ENCODE measurements at places on chromosomes 13 and 19. TPM values are rescaled to one million over a fixed set of nuclear protein-coding genes. Genes with fewer than 3 reads are reported as not detected.

GRCh38 chr13:35157143-35157755 is 215.2 kb downstream of the NBEA start:
- no peak for DNase-seq

KLK15 gene
- total RNA-seq: not detected

DNA sequence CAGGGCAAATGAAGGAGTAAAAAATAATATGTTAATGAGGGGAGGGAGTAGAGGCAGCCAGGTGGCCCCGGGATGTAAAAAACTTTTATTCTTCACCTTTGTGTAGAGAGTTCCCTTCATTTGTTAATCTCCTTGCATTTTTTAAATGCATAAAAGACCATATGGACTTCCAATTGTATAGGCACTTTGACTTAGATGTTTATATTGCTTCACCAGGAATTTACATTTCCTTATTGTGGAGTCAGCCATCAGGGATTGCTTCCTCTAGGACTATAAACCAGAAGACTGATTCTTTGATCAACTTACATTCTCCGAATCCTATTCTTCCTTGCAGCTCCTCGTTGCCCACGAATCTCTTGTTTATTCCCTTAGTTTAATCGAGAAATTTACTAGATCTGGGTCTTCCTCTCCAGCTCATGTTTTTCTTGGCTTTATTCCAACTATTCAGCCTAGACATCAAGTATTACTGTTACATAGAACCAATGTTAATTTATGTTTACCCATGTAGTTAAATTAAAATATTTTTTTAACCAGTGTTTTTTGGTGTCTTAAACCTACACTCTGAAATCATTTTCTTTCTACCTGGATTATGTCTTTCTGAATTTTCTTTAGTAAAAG is 1187.0 kb upstream of the SLC10A2 start:
- no peak for DNase-seq

GRCh38 chr13:50712881-50713280 is 130.6 kb downstream of the DLEU7 start:
- no peak for DNase-seq

TMEM255B gene
- total RNA-seq: 7.1 TPM

- no peak for DNase-seq
Measured at GRCh38 chr19:13866463-13867046, 10.4 kb upstream of the NANOS3 start.

GRCh38 chr13:61029064-61029463 is 386.6 kb downstream of the PCDH20 start:
- DNase-seq: no peak

DNA sequence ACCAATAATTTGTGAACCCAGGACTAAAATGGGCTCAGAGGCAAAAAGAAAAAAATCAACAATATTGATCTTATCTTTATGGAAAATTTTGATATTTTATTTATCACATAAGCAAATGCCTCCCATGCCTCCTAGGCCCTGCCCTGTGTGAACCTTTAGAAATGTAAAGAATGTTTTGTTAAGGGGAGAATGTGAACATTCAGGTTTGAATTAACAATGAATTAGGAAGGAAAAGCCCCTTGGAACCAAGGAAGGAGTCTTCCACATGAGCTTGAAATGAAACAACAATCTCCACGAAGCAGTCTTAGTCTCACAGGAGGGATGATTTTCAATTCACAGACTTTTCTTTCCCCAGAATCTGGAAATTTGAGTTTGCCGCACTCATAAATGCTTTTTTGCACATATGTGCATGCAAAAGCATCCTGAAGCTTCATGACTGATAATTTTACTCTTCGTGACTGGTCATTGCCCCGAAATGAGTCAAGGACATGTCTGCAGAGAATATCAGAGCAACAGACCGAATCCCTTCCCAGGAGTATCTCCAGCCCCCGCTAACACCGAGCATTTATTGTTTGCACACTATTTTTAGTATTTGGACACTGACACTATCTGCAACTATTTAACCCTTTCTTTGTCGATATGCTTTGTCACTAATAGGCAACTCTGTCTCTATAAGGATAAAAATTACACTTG is 135.2 kb downstream of the DCT start:
- DNase-seq: no peak

DNA sequence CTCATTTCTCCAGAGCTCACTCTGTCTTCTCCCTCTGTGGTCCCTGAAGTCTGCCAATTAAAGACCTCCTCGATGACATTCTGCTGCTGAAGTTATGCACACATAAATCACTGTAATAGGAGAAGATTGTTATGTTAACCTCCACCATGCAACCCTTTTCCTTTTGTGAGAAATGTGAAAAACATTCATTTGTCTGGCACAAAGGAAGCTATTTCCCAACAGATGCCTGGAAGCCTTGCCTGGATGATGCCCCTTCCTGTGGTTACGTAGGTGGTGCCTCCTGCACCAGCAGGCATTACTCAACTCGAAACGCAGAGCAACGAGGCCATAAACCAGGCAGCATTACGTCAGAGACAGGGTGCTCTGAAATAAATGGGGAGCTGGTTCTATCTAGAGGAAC is 327.4 kb upstream of the ZNF507 start:
- no peak for DNase-seq

DNA sequence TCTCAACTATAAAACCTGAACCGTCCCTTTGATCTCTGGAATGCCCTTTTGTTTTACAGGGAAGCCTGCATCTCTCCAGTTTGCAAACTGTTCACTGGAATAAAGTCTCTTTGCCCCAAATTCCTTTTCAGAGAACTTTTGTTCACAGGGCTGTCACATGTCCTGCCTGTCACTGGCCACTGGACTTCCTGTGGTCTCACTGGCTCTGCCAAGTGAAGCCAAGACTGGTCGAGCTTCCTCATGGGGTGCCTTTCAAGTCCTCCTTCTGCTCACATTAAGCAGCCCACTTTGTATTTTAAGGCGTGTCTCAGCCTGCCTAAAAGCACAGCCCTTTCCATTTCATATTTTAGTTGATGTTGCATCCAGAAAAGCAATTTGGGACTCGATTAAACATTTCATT is 215.7 kb downstream of the KATNAL1 start:
- no peak for DNase-seq

GRCh38 chr13:39023316-39023715 is 14.6 kb downstream of the PROSER1 start:
- DNase-seq: no peak

CABP5 gene
- not detected for total RNA-seq
